ENCODE measurements at places on chromosomes 13 and 19.

- DNase-seq = no peak
These were observed 121.1 kb upstream of the SPRY2 start for GRCh38 chr13:80462037-80462436.

DNA sequence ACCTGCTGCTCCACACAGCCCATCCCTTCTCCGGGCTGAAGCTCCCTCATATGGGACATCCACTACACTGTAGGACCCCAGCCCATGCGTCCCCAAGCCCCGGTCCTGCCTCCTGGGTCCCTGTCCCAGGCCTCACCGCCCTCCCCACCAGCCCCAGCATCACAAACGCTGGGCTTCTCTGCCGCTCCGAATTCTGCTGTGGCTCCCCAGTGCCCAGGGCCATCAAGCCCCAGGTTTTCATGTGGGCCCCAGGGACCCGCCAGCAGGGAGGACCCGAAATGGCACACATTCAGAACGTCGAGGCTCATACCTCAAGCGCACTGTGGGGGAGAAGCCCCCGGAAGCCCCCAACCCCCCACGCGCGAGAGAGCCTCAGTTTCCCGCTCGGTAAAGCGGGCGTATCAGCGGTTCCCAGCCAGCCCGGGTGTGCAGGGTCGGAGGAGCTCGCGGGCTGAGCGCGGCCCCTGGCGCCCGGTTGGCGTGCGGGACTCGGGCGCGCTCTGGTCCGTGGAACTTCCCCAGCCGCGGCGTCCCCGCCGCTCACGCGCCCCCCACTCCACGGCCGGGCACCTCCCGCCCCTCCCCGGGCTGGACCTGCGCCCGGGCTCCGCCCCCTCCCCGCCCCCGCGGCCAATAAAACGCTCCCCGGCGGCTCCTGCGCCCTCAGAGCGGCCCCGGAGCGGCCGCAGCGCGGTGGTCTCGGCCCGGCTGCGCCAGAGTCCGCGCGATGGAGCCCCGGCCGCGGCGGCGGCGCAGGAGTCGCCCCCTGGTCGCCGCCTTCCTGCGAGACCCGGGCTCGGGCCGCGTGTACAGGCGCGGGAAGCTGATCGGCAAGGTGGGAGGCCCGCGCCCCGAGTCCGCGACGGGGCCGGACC is at the start of gene PLK5:
Gene PLK5, plus strand, starts transcription at position 666 of the 875 bp plus-strand sequence. CDS start 2,920 bp downstream, outside the sequence.
- no peak for DNase-seq

DNA sequence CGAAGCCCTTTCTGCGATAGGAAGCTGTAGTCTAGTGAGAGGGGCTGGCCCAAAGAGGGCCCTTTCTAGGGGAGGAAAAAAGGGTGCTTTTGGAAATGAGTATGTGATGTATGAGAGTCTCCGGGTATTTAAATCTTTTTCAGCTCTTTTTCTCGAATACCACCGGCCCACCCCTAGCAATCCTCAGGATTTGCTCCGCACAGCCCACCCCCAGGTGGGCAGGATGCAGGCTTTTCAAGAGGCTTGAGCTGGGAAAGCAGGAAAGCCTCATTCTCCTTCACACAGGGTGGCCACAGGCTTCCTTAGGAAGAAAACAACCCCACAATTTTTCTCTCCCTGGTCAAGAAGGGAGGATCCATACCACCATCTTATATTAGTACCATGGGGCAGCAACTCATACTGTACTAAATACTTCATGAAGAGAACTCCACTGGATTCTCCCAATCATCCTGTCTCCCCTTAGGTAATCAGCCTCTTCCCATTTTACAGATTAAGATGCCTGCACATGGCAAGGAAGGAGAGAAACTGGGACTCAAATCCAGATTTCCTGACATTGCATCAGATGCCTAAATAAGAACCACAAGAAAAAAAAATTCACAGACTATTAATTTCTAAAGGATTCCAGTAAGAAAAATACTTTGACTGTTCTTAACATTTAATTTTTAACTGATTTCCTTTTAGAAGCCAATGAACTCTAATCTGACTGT is 84.4 kb downstream of the STK24 start:
- DNase-seq = no peak

GRCh38 chr13:76861859-76862258 is 24.3 kb downstream of the KCTD12 start:
- DNase-seq = no peak

DNA sequence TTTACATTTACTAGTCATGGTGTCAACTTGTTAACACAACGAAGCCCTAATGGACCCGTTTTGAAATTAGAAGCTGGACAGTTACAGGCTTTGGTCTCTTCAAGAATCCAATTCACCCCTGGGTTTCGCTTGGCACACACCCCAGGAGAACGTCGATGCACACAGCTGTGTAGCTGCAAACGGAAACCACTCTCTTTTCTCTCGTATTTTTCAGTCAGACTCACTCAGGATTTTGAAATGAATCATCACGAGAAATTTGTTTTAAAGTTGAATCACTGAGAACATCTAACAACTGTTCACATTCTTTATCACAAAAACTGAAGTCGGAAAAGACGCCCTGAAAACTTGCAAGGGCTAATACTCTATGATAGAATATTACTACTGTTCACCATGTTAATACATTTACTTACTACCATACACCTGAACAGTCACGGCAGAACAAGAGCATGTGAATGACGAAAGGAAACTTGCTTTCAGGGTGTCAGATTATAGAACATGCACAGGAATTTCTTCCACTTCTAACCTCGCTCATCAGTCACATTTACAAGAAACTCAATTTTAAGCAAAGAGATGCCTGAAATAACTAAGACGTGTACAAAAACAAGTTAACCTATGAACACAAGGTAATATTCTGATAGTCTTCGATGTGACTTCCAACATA is 4.7 kb downstream of the PNMA8A start:
- DNase-seq = no peak

GRCh38 chr19:46746281-46747057 is at the start of gene STRN4:
Gene STRN4 (minus strand): TSS chr19:46746450. CDS start chr19:46746430, 20 bp downstream.
- DNase-seq = no peak

- no peak for DNase-seq
These were observed 8.0 kb downstream of the PDS5B start for GRCh38 chr13:32594157-32594738.

- no peak for DNase-seq
These were observed 172.4 kb downstream of the KDM4B start for GRCh38 chr19:5141129-5141849.
